Right ventricle myocardium inferior (tissue), 1 donor: ENCODE measurements at places on chromosomes 4 and X. TPM values are rescaled to one million over a fixed set of nuclear protein-coding genes. Genes with fewer than 3 reads are reported as not detected.

DBET gene
- total RNA-seq = not detected

NMU gene
- total RNA-seq = not detected

HTR2C gene
- total RNA-seq = not detected

KLHL13 gene
- 6.0 TPM for total RNA-seq

CHRDL1 gene
- 3.2 TPM for total RNA-seq

F11 gene
- total RNA-seq = not detected

TEC gene
- total RNA-seq = 1.3 TPM

CT45A10 gene
- not detected for total RNA-seq

ART3 gene
- 136 TPM for total RNA-seq

ZFYVE28 gene
- total RNA-seq = 6.5 TPM

NLGN4X gene
- total RNA-seq = 3.3 TPM

PDE5A gene
- 7.4 TPM for total RNA-seq

LRIT3 gene
- not detected for total RNA-seq

OCIAD1 gene
- total RNA-seq = 128 TPM

TCEAL7 gene
- 3.1 TPM for total RNA-seq

MAGEA10 gene
- total RNA-seq = not detected

MAGEB2 gene
- not detected for total RNA-seq

AREG gene
- 1.4 TPM for total RNA-seq

HGFAC gene
- total RNA-seq = 1.5 TPM

PAGE4 gene
- not detected for total RNA-seq

MMRN1 gene
- total RNA-seq = 3.7 TPM

DDX53 gene
- not detected for total RNA-seq
